A172 (cell line): ENCODE measurements at places on chromosomes 12 and 14.

GRCh38 chr12:11718768-11719253, 69.3 kb downstream of the ETV6 start:
- DNase-seq, result peak; percentile 23

DNA sequence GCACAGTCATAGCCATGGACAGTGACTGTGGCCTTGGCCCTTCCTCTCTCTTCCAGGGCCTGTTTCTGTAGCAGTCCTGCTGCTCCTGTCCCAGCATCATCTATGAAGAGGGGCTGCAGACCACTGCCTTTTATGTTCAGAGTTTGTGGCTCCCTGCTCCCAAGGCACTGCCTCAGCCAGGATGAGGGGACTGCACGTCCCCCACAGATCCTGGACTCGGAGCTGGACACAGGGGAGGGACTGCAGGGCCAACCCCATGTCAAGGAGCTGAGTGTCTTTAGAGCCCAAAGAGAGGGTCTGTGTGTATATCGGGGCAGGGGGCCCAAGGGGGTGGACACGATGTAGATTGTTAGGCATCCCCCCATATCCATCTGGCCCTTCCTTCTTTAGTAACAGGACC, 60.6 kb upstream of the DIO3 start:
- DNase-seq, result no peak

DNA sequence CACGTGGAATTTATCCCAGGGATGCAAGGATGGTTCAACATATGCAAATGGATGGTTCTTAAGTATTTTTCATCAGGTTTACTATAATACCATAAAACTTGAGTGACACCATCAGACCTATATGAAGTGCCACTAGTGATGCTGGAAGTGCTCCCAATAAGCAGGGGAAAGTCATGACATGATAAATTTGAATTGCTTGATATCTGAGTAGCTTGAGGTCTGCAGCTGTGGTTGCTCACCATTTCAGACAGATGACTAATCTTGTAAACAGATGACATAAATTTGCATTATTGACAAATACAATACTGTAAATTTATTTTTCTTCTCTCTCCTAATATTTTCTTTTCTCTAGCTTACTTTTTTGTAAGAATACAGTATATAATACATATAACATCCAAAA, 13.7 kb upstream of the PRPF39 start:
- DNase-seq, result no peak

- DNase-seq, result no peak
Observed at GRCh38 chr12:105769486-105769885, 369.3 kb downstream of the NUAK1 start.

DNA sequence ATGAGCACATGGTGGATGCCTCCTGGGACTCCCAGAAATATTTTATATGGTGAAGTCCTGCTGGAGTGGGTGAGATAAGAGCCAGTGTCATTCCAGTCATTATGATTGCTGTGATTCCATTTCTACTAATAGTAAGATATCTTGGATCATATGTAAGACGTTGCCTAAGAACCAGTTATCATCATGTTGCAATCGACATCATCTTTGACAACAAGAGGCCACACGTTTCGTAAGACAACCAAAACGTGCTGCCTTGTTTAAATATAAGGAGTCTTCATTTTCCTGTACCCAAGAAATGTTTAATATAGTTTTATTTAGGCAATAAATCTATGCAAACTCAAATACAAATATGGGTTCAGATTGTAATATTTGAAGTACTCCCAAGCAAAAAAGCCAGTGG, 58.4 kb downstream of the SPTSSA start:
- no peak for DNase-seq

GRCh38 chr14:106610691-106611090, 1084.3 kb downstream of the TMEM121 start:
- DNase-seq, result no peak

- no peak for DNase-seq
Observed at GRCh38 chr12:92502417-92503028, 200.3 kb upstream of the PLEKHG7 start.

GRCh38 chr12:26524862-26525465, 308.0 kb downstream of the ITPR2 start:
- peak; percentile 21 for DNase-seq

DNA sequence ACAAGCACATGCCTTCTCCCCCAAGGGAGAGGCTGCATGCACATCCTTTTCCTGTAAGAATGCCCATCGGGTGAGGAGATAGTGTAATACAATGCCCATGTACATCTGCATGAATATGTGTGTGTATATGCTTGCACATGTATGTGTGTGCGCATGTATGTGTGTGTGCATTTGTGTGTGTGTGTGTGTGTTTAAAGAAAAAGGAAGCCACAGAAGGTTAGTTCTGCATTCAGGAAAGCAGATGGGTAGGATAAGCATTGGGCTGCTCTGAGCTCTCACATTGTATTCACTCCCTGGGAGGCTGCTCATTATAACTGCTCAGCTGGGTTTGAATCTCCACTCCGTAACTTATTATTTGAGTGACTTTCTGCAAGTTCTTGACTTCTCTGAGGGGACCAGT, 74.3 kb downstream of the GALNT8 start:
- no peak for DNase-seq

GRCh38 chr12:120562906-120563305, 18.3 kb downstream of the POP5 start:
- DNase-seq, result no peak

DNA sequence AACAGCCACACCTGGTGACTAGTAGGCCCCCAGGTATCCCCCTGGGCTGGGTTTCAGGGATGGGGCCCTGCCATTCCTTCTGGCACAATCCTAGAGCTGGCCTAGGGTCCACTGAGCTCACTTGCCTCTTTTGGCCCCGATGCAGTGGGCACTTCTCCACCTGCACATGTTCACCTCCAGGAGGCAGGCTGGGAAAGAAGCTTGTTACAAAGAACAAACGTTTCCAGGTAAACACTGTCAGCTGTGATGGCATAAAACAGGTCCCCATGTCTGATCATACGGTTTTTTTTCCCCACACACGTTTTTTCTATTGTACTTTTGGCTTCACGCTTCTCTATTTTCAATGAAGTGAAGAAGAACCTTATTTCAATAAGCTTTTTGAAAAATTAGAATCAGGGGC, 15.8 kb upstream of the HVCN1 start:
- DNase-seq, result no peak

DNA sequence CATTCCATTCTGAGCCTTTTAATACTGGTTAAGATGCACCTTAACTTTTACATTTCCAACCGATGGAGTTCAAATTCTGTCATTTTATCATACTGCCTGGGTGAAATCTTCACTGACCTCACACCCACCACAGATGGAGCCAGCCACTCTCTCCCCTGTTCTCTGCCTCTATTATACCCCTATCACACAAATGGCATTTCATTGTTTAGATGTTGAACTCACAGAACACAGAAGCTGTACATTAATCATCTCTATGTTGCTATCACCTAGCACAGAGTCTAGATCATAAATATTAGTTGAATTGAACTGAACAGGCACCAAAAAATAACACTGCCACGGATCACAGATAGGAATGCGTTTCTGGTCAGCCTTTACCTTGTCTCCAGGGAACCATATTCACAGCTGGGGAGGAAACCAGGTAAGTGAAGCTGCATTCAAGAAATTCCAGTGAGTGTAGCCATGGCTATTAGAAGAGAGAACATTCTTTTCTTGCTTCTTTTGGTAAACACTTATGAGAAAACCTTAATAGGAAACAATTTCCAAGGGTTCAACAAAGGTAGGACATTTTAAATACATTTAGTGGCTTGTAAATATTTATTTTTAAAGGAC, 194.9 kb upstream of the RMST start:
- DNase-seq, result no peak

DNA sequence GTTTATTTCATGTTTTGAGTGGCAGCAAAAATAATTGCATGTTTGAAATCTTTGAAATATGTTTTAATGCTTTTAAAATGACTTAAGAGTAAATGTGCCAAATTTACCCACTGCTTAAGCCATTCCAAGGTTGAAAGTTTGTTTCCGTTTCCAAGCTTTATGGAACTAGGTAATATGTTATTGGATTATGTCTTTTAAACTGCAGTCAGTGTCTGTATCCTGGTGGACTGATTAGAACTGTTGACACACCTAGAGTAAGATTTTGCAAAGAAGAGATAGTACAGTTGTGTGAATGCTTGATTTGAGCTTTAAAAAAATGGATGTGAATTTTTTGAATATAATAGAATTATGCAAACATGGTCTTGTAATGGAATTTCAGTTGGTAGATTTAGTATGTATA, 135.1 kb downstream of the DERA start:
- no peak for DNase-seq

DNA sequence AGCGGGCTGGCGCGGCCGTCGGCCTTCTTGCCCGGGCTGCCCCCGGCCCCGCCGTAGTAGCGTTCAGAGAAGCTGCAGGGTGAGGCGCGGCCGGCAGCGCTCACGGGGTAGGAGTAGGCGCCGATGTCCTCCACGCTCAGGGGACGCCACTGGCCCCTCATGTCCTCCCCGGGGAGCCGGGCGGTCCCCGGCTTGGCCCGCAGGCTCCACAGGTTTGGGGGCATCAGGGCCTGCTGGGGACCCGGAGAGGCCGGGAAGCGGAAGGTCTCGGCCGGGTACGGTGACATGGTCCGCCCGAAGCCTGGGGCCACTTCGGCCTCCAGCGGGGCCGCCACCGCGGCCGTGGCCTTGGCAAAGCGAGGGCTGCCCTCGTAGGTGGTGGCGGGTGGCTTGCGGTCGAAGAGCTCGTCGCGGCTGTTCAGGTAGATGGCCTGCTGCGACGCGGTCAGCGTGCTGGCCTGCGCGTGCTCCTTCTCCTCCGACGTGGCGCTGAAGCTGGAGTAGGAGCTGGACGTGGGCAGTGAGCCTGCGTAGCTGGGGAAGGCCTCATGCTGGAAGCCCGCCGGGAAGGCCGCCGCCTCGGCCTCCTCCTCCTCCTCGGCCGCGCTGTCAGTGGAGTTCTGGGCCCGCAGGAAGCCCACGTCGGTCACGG, 48.7 kb downstream of the BEGAIN start:
- DNase-seq, result no peak

GRCh38 chr12:115710104-115710564, 567.4 kb downstream of the MED13L start:
- peak; percentile 25 for DNase-seq

DNA sequence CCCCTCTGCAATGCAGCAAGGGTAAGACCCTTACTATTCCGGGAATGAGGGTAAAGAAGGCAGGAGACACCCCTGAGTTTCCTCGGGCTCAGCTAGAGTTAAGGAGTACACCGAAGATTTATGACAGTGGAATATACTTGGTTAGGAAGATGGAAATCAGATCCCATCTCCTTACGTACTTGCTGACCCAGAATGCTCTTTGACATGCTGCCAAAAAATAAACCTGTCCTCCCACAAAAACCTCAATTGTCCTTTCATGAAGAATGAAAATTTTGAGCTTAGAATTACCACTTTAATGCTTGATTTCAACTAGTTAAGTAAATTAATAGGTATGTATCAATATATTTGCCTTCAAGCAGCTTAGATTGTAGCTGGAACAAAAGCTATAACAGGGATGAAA, 99.5 kb downstream of the PRIMA1 start:
- DNase-seq, result no peak

DNA sequence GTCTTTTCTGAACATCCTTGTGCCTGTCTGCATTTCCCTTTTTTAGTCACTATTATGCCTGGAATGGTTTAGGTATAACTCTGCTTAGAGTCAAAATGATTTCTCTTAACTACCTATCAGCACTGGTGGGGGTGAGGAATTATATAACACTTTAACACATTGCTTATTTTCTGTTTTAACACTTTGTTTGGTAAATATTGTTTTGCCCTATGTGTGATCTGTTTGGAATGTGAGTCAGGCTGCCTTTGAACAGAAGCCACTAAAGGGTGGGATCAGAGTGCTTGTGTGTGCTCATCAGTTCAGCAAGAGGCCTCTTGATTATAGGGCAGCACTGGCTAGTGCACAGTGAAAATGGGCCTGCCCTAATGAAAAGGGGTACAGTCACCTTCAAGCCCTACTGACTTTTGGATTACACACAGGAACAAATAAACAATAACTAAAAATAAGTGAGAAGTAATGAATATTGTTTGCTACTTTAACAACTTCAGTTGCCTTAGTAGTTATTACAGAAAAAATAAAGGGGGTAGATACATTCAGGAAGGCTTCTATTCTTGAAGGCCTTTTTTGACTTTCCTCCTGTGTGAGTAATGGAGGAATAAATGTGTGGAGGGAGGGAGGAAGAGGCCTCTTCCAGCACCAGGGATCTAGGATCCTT, 23.2 kb downstream of the NGDN start:
- DNase-seq, result no peak

DNA sequence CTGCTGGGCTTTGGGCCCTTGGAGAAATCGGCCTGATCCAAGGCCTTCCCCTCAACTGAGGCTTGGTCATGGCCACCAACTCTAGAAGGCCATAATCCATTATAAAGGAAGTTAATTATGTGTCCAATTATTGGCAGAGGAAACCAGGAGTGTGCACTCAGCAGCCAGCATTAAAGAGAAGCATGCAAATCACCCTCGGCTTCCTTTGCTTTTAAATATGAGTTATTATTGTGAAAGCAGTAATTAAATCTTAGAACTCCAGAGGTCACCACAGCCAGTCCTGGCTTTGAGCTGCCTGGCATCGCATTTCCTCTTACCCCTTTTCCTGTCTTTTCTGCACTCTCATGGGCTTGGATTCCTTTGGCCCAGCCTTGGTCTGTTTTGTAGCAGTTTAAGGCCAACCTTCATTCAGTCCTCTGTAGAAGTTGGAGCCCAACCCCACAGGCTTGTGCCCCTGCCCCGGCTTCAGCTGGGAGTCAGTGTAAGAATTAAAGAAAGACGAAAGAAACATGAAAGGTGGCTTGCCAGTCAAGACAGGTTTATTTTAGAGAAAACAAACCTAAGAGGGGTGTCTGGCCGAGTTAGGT, 14.7 kb upstream of the KRT86 start:
- DNase-seq, result no peak

- DNase-seq, result no peak
Observed at GRCh38 chr14:92959189-92959531, 36.2 kb downstream of the CHGA start.

- DNase-seq, result no peak
Observed at GRCh38 chr12:30926243-30927221, at the start of gene TSPAN11. TSS of gene TSPAN11 (plus strand) at chr12:30926748. CDS start at chr12:30953992, 27,244 bp downstream.
